Right kidney (tissue), 9 donors: ENCODE measurements at places on chromosomes 6 and 20.

GRCh38 chr20:63066506-63067265 lies 59.9 kb upstream of the BHLHE23 start:
- no peak for DNase-seq

GRCh38 chr6:153698637-153699036 lies 340.4 kb upstream of the OPRM1 start:
- no peak for DNase-seq

DNA sequence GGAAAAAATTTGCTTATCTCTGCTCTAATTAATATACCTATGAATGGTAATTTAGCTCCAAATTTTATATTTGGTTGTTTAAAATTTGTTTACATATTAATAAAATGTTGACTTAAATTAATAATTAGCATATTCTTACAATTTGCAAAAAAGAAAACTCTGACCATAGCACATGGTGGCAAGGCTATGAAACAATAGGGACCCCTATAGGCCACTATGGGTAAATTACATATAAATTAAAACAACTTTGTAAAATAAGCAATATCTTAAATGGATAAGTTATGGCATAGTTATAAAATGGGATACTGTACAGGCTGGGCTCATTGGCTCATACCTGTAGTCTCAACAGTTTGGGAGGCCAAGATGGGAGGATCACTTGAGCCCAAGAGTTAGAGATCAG lies 76.0 kb downstream of the MKKS start:
- DNase-seq: no peak

- no peak for DNase-seq
Observed at GRCh38 chr20:5484346-5484745, 167.6 kb upstream of the PROKR2 start.

DNA sequence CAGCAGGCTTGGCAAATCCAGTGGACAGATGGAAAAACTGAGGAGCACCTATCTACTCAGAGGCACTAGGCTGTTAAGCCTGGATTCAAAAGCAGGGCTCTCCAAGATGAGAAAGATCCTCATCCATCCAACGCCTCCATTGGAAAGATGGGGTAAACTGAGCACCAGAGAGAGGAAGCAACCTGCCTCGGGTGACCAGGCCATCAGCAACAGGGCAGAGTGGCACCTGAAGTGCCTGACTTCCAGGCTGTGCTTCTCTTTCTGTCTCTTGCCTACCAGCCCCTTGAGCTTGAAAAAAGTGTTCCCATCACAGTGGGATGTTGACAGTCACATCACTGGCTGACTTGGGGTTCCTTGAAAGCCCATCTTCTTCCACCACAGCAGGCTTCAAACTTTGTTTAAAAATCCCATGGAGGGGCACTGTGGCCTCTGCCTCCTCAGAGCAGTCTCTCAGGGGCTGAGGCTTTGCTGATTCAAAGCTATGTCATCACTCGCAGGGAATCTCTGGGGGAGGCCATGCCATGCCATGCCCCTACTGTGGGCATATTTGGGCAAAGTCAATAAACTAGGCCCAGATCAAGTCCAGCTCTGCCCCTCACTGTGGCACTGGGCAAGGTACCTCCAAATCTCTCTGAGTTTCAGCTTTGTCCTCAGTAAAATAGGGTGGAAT lies 44.8 kb upstream of the TGM2 start:
- no peak for DNase-seq

- no peak for DNase-seq
Observed at GRCh38 chr6:1013656-1014430, 298.1 kb upstream of the FOXQ1 start.

- no peak for DNase-seq
Observed at GRCh38 chr20:61556673-61557072, 304.6 kb downstream of the CDH4 start.

DNA sequence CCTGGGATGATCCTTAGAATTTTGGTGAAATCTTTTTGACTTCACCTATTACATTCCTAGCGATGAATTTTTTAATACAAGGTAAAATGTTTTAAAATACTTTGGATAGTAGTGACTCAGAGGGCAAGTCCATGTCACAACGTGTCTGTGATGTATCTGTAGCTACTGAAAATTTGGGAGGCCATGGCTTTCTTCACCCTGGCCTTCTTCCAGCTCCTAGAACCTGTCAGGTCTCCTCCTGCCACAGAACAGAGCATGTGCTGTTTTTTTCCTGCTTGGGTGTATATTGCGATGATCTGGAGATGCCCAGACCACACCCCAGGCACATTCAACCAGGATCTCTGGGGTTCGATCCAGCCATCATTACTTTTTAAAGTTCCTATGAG lies 194.4 kb downstream of the BTBD3 start:
- DNase-seq: no peak
